ENCODE measurements at places on chromosomes 11 and 22.

DNA sequence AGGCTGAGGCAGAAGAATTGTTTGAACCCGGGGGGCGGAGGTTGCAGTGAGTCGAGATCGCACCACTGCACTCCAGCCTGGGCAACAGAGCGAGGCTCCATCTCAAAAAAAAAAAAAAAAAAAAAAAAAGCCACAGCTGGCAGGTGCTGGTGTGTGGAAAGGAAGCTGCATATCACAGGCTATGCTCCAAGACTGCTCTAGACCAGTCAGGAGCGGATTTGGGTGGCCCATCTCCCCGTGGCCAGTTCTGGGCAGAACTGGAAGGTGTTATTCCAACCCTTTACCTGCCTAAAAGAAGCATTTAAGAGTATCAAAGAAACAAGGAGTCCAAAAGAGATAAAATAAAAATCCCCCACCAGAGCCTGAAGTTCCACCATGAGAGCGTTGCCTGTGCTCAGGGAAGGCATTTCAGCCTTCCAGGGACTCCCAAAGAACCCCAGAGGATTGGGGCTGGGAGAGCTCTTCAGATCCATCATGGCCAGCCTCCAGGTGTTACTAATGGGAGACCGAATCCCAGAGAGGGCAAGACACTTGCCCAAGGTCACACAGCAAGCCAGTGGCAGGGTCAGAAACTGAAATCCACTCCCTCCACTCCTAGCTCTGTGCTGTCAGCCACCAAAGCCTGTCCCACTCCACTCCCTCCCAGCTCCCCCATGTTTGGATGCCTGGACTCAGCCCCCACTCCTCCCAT lies 14.3 kb downstream of the MFNG start:
- DNase-seq: no peak

DNA sequence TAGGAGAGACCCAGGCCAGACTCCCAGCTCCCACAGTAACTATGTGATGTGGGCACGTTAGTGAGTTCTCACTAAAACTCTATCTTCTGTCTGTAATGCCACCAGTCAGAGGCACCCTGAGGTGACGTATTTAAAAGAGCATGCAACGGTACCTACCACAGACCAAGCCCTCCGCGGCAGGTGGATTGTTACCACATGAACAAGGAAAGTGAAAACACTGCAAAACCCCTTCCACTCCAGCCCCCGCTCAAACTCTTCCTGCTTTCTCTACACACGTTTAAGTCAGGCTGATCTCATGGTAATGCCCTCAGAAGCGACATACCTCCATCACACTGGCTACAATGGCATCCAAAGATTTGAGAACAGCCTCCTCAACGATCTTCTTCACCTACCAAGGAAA lies 36.7 kb downstream of the SERPIND1 start:
- no peak for DNase-seq

- peak; percentile 76 for DNase-seq
Measured at GRCh38 chr11:18802381-18803257, 11.0 kb upstream of the PTPN5 start.

DNA sequence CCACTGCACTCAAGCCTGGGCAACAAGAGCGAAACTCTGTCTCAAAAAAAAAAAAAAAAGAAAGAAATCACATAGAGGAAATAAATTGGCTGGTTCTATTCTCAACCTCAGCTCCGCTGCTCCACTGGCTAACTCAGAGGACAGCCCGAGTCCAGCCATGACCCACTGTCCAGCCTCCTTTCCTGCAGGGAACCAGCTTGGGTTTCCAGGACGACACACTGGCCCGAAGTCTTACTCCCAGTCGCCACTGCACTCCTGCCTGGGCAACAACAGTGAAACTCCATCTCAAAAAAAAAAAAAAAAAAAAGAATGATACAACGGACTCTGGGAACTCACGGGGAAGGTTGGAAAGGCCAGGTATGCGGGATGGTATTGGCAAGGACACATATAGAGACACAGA lies 31.5 kb downstream of the APOL3 start:
- no peak for DNase-seq

DNA sequence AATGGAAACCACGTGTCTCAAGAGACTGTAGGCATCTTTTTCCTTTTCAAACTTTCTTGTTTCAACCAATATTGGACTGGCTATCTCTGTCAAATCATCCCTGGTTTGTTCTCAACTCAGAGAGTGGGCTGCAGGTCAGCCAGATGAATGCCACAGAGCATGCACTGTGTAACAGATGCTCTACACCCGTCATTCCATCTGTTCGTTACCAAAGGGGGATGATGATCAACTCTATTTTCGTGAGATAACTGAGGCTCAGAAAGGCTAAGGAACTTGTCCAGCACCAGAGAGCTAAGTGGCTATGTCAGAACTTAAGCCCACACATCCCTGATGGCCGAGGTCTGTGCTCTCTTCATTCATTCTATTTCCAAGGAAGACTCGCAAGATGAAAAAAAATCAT lies 42.1 kb downstream of the SLC1A2 start:
- no peak for DNase-seq

DNA sequence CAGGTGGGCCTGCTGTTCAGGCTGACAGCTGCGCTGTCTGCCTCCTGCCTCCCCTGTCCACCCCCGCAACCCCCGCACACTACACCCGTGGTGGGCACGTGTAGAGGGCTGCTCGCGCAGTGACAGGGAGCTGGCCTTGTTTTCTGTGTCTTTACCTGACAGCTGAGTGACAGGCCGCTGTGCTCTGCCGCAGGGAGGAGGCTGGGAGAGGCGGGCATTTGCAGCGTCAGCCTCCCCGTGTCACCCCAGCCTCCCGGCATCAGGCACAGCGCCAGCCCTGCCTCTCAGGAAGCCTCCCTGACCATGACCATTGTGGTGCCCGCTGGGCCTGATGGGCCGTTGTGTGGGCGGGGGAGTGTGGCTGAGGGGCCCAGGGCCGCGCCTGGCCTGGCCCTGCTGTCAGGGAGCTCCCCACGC lies 32.0 kb upstream of the RELT start:
- DNase-seq: peak; percentile 72

- DNase-seq: peak; percentile 86
Measured at GRCh38 chr11:130847517-130847916, 68.8 kb downstream of the SNX19 start.

DNA sequence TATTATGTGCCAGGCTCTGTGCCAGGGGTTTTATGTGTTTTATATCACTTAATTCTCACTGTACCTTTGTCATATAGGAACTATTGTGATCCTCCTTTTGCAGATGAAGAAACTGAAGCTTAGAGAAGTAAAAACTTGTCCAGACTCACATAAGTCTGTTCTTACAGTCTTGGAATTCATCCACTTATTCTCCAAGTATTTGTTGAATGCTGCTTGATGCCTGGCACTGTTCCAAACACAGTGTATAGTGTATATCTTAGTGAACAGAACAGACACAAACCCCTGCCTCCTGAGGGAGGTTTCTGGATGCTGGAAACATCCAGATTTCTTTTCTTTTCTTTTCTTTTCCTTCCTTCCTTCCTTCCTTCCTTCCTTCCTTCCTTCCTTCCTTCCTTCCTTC lies 29.0 kb upstream of the FGF3 start:
- DNase-seq: peak; percentile 67

- DNase-seq: no peak
Measured at GRCh38 chr11:130480711-130481140, 32.3 kb downstream of the ADAMTS15 start.

DNA sequence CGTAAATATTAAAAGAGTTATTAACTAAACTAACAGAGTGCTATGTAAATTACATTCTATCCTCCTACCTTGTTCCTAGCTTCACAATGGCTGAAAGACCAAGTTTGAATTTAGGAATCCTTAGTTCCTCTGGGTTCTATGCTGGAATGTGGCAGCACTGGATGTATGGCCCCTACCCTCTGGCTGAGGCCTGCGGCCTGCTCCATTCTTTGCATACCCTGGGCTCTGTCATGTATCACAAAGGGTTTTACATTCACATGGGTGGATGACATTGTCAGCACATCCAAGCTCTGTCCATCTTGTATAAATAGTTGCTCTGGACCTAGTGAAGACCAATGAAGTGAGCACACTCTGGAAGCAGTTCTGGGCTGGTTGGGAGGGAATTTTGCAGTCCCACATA lies 54.5 kb downstream of the AASDHPPT start:
- DNase-seq: no peak

- DNase-seq: peak; percentile 49
Measured at GRCh38 chr11:18775492-18776292, 15.9 kb downstream of the PTPN5 start.

DNA sequence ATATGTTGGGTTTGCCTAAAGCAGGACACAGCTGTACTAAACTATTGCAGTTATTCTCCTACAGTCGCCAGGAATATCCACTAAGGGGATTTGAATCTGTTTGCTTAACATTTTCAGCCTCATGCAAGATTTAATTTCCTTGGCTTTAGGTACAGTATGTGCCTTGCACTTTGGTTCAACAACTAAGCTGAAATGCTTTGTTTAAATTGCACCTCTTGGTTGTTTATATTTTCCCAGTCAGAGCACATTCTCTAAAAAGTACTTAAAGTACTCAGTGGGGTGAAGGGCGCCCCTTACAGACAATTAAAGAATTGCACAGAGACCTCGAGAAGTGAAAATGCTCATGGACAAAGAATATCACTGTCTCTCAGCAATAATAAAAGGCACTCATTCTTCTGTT lies 107.8 kb upstream of the MTNR1B start:
- DNase-seq: no peak

All from astrocyte of the hippocampus (primary cell).